ENCODE measurements at places on chromosomes 13 and 19.

DNA sequence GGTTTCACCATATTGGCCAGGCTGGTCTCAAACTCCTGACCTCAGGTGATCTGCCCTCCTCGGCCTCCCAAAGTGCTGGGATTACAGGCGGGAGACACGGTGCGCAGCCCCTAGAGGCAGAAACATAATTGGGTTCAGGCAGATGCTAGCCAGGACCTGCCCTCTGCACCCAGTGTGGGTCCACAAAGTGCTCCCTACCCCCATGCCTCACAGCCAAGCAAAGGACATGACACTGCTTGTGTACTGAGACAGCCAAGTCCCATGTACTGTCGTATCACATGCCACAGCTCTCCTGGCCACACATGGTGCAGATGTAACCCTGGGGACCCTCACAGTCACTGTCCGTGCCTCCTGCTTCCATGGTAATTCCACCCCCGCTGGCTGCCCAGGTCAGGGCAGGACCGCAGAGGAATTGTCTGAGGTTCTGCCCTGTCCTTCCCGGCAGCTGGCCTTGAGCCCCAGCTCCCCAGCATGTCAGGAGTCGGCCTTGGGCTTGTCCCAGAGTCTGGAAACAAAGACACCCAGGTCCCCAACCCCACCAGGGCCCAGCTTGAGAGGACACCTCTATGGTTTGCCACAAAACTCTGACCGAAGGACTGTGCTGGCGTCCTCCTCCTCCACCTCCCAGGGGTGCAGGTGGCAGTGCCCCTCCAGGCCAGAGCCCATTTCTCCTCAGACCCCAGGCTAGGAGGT is 7.6 kb downstream of the PRR36 start:
- peak; percentile 63 for DNase-seq

- no peak for DNase-seq
Observed at GRCh38 chr19:11780431-11781020, 13.7 kb downstream of the ZNF441 start.

- no peak for DNase-seq
Observed at GRCh38 chr19:18282021-18282787, 782 bp upstream of the JUND start.

- no peak for DNase-seq
Observed at GRCh38 chr19:589693-590395, at the start of gene HCN2. Gene HCN2, plus strand, starts transcription at chr19:589881. Its CDS starts 65 bp downstream, at chr19:589946.

GRCh38 chr19:35153701-35154524 is 622 bp upstream of the FXYD5 start:
- peak; percentile 72 for DNase-seq

DNA sequence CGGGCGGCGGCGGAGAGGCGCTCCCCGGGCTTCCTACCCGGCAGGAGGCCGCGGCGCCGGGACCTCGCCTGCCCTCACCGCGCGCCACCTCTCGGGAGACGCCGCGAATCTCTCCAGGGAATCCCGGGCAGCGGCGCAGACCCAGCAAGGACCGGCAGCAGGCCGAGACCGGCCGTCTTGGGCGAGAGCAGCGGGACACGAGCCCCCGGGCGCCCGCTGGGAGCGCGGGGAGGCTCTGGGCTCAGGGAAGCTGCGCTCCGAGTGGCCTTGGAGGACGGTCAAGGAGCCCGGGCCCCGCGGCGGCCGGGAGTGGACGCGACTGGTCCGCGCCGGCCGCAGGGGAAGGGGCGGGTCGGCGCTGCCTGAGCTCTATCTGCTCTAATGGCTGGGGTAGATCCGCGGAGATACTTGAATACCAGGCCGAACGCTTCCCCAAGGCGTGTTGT is 14.7 kb downstream of the CDX2 start:
- no peak for DNase-seq

- DNase-seq, result no peak
Observed at GRCh38 chr13:30186634-30187415, 120.5 kb downstream of the KATNAL1 start.

GRCh38 chr19:9076901-9077300 is 10.0 kb upstream of the OR1M1 start:
- no peak for DNase-seq
